Stimulated activated CD4-positive, alpha-beta T cell treated with anti-CD3 and anti-CD28 coated beads, Interleukin-15, amount 100 ng/mL, for 1 hour (primary cell): ENCODE measurements at places on chromosomes 1 and 21.

DNA sequence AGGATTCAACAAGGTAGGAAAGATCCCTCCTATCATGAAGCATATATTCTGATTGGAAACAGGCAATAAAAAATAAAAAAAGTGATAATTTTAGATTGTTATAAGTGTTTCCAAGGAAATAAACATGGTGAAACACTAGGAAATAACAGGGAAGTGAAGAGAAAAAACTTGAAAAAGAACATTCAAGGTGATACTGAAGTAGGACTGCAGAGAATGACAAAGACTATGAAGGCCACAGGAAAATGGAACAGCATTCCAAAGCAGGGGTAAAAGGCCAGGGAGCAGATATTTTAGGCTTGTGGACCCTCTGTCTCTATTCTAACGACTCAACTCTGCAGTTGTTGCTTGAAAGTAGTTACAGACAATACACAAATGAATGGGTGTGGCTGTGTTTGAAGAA, 7.9 kb downstream of the ANKRD45 start:
- no peak for DNase-seq

DNA sequence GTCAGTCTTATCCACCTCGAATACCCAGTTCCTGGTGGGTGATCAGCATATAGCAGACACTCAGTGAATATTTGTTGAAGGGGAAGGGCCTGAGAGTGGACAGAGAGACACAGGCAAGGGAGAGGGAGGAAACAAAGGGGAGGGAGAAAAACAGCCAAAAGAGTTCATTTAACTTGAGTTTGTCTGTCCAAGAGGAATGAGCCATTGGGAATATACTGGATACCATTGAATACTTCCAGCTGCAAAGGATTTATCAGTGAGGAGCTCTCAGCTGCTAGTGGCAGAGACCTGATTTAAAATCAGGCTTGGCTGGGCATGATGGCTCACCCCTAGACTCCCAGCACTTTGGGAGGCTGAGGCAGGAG, 11.5 kb upstream of the BGLAP start:
- no peak for DNase-seq

DNA sequence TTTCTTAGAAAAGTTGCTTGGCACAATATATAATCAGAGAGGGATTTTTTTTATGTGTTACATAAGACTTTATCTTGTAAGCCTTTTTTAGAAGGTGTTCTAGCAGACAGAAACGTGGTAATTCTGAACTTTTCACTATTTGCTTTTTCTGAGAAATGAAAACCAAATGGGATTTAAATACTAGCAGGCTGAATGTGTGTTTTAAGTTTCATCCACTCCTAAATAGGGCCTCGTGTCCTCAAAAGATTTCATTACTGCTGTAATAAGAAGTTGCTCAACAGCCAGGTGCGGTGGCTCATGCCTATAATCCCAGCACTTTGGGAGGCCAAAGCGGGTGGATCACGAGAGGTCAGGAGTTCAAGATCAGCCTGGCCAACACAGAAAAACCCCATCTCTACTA, 44.7 kb upstream of the FMO2 start:
- no peak for DNase-seq

- no peak for DNase-seq
Measured at GRCh38 chr1:174326278-174326677, 121.5 kb upstream of the GPR52 start.

DNA sequence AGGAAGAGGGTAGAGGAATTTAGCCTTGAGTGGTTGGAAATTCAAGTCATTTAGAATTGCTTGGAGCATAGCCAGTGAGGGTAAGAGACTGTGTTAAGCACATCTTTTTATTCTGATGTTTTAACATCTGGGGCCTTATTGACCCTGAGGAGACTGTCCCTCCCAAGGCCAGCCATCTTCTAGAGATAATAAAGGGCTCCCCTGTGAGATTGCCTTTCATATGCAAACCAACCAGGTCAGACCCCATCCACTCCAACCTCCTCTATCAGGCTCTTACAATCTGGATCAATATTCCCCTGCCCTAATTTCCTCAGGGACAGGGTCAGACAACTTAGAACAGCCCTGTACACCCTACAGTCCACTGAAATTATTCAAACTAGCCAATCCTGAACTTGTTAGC, 93.8 kb downstream of the ATP1B1 start:
- DNase-seq, result no peak

- DNase-seq, result no peak
Measured at GRCh38 chr1:168172250-168172915, 6.4 kb upstream of the TIPRL start.
